Lower lobe of right lung (tissue), 2 donors: ENCODE measurements at places on chromosomes 6 and 20.

DNA sequence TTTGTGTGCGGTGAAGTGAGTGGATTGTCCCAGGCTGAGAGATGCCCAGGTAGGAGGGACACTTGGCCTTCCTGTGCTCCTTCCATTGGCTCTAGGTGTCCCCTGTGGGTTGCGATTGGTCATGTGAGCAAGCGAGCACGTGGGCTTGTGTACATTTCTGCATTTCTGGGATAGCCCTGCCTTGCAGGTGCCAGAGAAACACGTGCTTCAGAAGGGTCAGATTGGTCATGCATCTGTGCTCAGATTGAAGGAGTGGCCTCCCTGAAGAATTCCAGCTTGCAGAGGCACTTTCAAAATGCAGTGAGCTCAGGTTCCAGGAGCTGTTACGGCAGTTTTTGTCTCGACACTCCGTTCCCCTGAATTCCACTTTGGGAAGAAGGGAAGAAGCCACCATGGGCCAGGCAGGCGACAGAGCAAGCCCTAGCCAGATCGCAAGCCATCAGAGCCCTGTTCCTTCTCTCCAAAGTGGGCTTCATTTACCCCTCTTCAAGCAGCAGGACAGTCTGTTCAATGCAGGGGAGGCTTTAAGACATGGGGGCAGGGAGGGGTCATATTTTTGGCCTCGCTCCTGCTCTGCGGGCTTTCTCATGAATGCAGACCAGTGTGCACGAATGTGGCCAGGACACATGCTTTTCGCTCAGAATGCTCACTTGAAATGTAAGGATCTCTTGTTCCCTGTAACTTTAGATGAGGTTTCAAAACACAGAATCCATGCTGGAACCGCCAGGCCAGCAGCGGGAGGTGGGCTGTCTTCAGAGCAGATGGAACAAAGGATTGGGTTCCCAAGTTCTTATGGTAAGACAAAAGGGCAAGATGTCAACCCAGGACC, 78.6 kb upstream of the AKAP12 start:
- H3K4me3 ChIP-seq: no peak overlapping the region
- no peaks in the 10 kb centered on the region for H3K4me1 ChIP-seq
- no peaks in the 10 kb centered on the region for H3K27me3 ChIP-seq
- H3K27ac ChIP-seq: no peak overlapping the region
- peak; percentile 66 for DNase-seq

GRCh38 chr6:80622641-80623040, 516.2 kb downstream of the BCKDHB start:
- no peaks in the 10 kb centered on the region for H3K27me3 ChIP-seq
- H3K4me3 ChIP-seq: no peak overlapping the region
- no peaks in the 10 kb centered on the region for H3K4me1 ChIP-seq
- DNase-seq: peak; percentile 63

DNA sequence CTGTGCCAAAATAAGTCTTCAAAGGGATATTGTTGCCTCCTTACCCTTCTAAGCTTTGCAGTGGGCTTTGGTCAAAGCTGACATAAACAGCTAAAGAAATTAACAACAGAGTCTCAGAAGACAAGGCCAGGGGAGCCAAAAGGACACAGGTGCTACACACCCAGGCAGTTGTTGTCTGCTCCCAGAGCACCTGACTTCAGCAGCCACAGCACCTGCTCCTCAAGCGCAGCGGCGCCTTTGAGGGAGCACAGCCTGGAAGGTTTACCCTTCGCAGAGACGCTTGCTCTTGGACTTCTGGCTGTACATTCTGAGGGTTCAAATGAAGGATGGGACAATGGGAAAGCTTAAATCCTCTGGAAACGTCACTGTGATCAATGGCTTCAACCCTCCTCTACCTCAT, 16.6 kb downstream of the B4GALT5 start:
- no peaks in the 10 kb centered on the region for H3K27me3 ChIP-seq
- no peaks in the 10 kb centered on the region for H3K36me3 ChIP-seq
- peaks cover 81% of the 10 kb centered on the region for H3K4me1 ChIP-seq
- no peak overlapping the region for H3K27ac ChIP-seq

DNA sequence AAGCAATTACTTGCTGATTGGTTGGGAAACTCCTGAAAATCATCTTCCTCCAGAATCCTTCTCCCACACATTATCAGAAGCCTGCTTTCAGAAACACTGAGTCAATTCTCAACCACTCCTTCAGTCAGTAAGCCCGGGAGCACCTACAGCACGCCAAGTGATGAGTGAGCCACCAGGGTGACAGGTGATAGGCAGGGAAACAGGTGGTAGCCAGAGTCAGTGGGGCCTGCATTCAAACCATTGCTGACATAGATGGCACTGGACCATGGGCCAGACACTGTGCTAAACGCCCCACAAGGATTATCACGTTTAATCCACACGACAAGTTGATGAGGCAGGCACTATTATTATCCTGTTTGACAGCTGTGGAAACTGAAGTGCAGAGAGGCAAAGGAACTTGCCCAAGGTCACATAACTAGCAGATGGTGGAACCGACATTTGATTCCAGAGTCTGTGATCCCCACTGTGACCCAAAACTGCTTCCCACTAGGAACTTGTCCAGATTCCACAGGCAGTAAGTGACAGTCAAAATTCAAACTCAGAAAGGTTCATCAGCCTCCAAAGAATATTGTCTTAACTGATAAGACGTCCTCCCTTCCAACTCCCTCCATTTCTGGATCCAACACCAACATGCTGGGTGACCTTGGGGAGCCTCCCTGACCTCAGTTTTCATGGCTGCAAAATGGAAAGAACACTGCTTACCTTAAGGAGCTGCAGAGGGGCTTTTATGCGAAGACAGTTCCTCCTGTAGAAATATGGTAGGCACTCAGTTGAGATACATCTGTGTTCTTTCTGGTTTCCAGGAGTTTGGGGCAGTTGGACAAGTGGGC, 23.9 kb upstream of the TOP1 start:
- H3K36me3 ChIP-seq: no peaks in the 10 kb centered on the region
- H3K4me3 ChIP-seq: peak overlapping the region; percentile 22
- no peaks in the 10 kb centered on the region for H3K27me3 ChIP-seq
- H3K4me1 ChIP-seq: peaks cover 73% of the 10 kb centered on the region
- DNase-seq: no peak

DNA sequence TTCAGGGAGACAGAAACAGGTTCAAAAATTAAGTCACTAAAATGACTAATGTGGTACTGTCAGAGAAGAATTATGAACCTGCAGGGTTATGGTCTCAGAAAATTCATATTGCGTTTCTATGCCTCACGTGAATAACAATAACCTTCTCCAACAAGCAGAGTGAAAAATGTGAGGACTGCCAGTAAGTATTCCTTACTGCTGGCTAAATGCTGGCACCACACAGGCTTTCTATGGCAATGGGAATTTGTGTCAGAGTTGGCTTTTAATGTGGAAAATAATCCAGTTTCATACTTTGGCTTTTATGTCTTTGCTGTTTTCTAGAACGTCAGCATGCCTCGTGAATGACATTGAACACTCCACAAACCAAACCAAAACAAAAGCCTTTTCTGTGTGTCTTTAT, 656.0 kb downstream of the KIF16B start:
- H3K4me3 ChIP-seq: no peak overlapping the region
- no peaks in the 10 kb centered on the region for H3K4me1 ChIP-seq
- H3K36me3 ChIP-seq: no peaks in the 10 kb centered on the region
- no peak for DNase-seq
- no peak overlapping the region for H3K27ac ChIP-seq

- H3K4me3 ChIP-seq: no peak overlapping the region
- H3K27ac ChIP-seq: no peak overlapping the region
- peak; percentile 34 for DNase-seq
- peaks cover 99% of the 10 kb centered on the region for H3K36me3 ChIP-seq
Observed at GRCh38 chr20:25275813-25276532, 28.1 kb downstream of the PYGB start.

DNA sequence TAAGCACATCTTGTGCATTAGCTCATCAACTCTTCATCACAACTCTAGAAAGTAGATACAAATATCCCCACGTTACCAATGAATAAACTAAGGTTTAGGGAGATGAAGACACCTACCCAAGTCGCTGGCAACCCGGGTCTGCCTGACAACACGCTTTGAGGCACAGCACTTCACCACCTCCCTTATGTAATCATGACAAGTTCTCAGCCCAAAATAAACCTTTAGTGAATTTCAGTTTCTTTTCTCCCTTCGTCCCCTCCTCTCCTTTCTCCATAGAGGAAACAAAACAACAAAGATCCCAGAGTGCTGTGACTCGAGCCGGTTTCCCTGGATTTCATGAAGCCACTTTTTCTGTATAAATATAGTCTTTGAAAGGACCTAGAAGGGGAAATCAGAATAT, 105.4 kb downstream of the MAFB start:
- H3K27me3 ChIP-seq: no peaks in the 10 kb centered on the region
- no peak for DNase-seq
- H3K4me1 ChIP-seq: peaks cover 17% of the 10 kb centered on the region
- H3K36me3 ChIP-seq: no peaks in the 10 kb centered on the region
- no peak overlapping the region for H3K4me3 ChIP-seq

- no peaks in the 10 kb centered on the region for H3K4me1 ChIP-seq
- H3K27me3 ChIP-seq: no peaks in the 10 kb centered on the region
Observed at GRCh38 chr6:91392951-91393350, 806.1 kb upstream of the MAP3K7 start.

DNA sequence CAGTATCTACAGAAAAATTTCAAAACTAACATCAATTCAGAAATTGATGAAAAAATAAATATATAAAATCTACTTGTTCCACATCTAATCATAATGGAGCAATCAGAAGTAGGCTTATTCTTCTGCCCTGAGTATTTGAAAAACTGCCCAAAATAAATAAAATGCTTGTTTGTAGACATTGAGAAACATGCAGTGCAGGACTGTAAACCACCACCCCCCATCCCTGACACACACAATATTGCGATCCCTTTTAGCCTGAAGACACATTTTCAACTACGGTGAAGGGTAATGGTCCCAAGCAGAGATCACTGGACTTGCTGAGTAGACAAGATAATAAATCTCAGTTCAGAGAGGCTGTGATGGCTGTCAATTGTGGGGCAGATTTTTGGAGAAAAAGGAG, 261.5 kb downstream of the C6orf118 start:
- no peaks in the 10 kb centered on the region for H3K36me3 ChIP-seq
- no peaks in the 10 kb centered on the region for H3K4me1 ChIP-seq
- no peak overlapping the region for H3K4me3 ChIP-seq
- H3K27ac ChIP-seq: no peak overlapping the region

DNA sequence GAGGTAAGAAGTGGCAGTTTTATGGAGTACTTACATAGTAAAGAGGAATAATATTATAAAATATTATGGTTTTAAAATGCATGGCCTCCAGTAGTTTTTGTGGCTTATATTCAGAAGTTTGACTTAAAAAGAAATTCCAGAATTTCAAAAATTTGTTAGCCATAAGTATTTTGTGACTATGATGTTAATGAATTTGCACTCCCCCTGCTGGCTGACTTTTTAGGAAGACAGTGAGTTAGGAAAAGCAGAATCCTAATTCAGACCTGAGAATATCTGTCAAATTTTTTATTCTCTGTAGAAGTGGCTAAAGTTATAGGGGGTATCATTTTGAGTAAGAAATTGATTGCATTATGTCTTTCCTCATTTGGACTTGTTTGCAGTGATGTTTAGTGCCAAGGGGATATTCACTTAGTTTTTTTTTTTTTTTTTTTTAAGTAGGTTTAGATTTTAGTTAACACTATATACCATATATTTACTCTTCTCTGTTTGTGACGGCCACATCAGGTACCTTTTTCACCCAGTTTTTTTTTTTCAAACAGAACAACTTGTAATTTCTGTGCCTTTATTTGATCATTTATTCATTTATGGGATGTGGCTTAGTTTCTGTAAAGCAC, 40.8 kb downstream of the ZFAND3 start:
- DNase-seq: no peak
- no peaks in the 10 kb centered on the region for H3K36me3 ChIP-seq

- no peak for DNase-seq
- H3K27me3 ChIP-seq: peaks cover 19% of the 10 kb centered on the region
- H3K27ac ChIP-seq: no peak overlapping the region
- no peak overlapping the region for H3K4me3 ChIP-seq
- H3K4me1 ChIP-seq: no peaks in the 10 kb centered on the region
Observed at GRCh38 chr20:58788896-58789544, 61.7 kb downstream of the GNAS-AS1 start.

DNA sequence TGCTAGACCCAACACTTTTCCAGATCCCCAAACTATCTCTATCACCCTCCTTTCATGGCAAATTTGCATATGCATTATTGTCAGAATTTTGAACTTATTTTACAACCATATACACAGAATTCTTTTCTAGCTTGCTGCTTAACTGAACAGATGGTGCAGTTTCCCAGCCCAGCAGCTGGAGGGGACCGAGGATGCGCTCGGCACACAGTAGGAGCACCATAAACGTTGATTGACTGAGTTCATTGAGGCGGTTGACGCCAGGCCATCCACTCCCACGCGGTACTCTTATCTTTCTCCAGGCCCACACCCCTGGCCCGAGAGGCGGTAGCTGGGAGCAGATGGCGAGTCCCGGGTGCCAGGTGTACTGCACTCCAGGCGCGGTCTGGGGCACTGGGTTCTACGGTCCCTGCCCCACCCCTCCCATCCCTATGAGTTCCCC, 6.8 kb upstream of the SOX4 start:
- DNase-seq: peak; percentile 59
- peak overlapping the region; percentile 70 for H3K4me3 ChIP-seq
- no peaks in the 10 kb centered on the region for H3K36me3 ChIP-seq
- H3K4me1 ChIP-seq: peaks cover 12% of the 10 kb centered on the region

DNA sequence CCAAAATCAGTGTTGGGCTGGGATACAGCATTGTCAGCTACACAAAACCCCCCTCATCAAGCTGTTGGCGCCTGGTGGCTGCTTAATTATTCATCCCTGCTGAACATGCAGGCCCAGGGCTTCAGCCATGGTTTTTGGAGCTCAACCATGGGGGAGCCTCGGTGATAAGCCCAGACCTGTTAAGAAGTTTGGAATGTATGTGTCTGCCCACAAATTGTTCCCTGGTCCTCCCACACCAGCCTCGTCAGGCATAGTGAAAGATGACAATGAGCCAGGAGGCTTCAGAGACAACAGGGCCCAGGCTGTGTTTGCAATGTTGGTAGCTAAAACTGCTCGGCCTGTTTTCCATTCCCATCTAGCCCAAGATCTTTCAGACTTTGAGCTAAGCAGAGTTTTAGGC, 34.8 kb upstream of the SIRPA start:
- no peak overlapping the region for H3K27ac ChIP-seq
- no peak for DNase-seq
- H3K27me3 ChIP-seq: peaks cover 12% of the 10 kb centered on the region

DNA sequence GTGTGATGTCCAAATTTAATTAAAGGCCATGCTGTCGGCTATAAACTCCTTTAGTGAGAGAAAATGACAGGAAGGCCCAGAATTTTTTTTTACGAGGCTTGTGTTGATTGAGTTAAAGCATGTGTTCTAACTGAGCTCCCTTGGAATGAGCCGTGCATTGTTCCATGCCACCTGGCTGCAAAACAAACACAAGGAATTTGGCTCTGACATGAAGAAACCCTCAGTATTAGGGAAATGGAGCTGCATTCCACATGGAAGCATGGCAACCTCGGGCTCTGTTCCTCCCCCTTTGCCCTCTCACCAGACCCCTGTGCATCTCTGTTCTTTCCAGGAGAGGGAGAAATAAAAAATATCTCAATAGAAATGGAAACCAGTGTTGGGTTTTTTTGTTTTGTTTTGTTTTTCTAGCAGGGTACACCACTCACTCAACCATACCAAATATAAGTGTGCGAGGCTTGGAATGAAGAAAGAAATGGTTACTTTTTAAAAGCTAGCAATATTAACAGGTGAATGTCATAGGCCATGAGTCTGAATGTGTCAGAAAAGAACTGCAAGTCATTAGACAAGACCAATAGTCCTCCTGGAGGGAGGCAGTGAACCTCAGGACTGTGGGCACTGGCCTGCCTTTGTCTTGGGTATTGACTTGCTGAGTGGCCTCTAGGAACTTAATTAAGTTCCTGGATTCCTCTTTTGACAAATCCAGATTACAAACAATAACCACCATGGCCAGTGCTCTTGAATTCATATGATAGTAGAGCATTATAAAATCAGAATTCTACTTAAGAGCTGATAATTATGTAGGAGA, 935.1 kb downstream of the KIF16B start:
- DNase-seq: no peak
- H3K27ac ChIP-seq: no peak overlapping the region
- no peaks in the 10 kb centered on the region for H3K36me3 ChIP-seq
- H3K4me3 ChIP-seq: no peak overlapping the region
- no peaks in the 10 kb centered on the region for H3K27me3 ChIP-seq
